NT2/D1 (cell line): ENCODE measurements at places on chromosomes 13 and 19.

GRCh38 chr19:45133661-45134060 lies 27.1 kb downstream of the NKPD1 start:
- DNase-seq, result no peak

GRCh38 chr19:18954094-18954493 lies 13.1 kb upstream of the HOMER3 start:
- DNase-seq, result no peak

DNA sequence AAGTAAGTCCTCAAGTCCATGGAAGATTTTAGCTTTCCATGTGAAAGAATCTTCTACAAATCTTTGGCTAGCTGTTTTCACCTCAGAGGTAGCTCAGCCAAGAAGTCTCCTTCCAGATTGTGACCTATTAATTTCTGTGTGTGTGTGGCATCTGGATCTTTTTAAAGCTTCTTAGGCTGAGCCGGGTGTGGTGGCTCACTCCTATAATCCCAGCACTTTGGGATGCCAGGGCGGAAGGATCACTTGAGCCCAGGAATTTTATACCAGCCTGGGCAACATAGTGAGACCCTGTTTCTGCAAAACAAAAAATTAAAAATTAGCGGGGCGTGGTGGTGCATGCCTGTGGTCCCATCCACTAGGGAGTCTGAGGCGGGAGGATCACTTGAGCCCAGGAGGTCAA lies 13.4 kb upstream of the SLC44A2 start:
- no peak for DNase-seq

- no peak for DNase-seq
Observed at GRCh38 chr19:46225558-46226004, 4.0 kb upstream of the IGFL1 start.

GRCh38 chr19:49421039-49421877 lies 2.0 kb downstream of the PTH2 start:
- peak; percentile 79 for DNase-seq

DNA sequence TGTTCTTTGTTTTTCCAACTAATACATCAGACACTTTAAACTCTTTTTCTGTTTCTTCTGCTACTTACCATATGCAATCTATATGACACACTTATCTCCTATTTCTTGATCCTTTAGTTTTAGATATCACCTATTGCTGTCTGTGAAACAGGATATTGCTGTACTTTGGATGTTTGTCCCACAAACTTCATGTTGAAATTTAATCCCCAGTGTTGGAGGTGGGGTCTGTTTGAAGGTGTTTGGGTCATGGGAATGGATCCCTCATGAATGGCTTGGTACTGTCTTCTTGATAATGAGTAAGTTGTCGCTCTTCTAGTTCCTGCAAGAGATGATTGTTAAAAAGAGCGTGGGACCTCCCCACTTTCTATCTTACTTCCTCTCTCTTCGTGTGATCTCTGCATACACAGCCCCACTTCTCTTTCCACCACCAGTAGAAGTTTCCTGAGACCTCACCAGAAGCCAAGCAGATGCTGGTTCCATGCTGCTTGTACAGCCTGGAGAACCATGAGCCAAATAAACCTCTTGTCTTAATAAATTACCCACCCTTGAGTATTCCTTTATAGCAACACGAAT lies 244.2 kb downstream of the NHLRC3 start:
- no peak for DNase-seq

GRCh38 chr13:33735276-33735675 lies 82.7 kb upstream of the RFC3 start:
- DNase-seq, result no peak

GRCh38 chr19:19379527-19379926 lies 25.9 kb upstream of the GATAD2A start:
- DNase-seq, result no peak

GRCh38 chr13:25683056-25683455 lies 311.3 kb downstream of the ATP8A2 start:
- DNase-seq, result no peak

GRCh38 chr19:35125749-35126623 lies 8.9 kb downstream of the LGI4 start:
- DNase-seq, result no peak

DNA sequence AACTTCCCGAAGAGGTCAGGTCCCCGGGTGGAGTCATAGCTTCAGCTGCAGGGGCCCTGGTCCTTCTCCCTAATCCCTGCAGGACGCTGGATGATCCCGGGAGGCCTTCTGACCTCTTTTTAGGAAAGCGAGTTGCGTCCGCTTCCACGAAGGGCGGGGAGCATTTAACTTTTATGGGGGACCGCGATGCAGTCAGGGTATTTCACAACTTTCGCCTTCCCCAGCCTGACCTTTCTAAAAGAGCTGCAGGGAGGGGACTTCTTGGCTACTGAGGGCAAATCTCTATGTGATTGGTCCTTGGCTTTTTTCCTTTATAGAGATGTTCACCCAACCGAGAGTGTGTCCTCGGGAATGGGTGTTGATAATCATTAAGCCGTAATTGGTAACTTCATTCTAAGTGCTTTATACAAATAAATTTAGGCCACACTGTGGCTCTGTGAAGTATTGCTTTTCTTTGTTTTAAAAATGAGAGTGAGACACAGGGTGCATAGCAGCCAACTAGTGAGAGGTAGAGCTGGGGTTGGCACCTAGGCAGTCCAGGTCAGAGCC lies 778 bp downstream of the ZNF230 start:
- DNase-seq, result no peak
